ENCODE measurements at places on chromosomes 5 and 9.

GRCh38 chr9:131566158-131566557 is 20.8 kb downstream of the PRRT1B start:
- no peak for DNase-seq

GRCh38 chr9:89274838-89275237 is 36.2 kb upstream of the CKS2 start:
- peak; percentile 69 for DNase-seq

GRCh38 chr5:91383956-91384300 is 811 bp upstream of the ARRDC3 start:
- no peak for DNase-seq

DNA sequence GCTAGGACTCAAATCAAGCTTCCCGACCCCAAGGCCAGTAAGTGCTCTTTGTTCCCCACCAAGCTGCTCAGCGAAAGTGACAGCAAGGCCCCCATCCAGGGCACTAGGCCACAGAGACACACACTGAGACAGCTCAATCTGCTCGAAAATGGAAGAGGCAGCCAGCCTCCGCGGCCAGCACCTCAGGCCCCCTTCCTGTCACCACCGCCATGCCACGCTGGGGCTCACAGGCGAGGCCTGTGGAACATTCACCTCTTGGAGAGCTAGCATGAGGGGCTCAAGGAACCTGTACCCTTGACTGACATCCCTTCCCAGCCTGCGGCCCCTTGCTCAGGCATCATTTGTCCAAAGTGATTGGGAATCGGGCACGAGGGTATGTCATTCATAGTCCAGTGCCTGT is 71.4 kb downstream of the PAX5 start:
- DNase-seq, result no peak

DNA sequence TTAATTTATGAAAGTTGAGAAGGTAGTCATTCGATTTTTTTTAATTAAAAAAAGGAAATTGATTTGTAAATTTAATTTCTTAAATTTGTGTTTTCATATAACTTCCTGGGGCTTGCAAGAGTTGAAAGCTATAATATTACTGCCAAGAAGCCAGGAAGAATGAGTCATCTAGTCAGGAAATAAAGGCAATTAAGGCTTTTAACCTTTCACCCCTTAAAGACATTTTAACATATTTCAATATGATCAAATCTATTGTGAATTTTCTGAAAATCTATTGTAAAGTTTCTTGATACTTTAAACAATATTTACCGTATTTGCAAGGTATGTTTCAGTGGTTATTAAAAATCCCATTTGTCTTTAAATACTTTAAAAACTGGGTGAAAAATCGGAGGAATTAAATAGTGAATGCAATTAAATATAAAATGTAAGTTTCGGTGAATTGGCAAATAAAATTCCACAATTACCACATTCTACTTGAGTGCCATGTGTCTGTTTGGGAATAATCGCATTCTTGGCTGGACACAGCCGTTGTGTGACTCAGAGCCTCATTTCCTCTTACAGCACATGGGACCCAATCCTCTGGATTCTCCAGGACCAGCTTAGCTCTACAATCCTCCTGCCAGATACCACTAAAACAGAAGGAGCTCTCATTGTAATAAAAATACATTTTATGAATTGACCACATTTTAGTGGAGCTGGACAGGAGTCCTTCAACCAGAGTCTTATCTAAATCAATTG is 310.7 kb downstream of the HCN1 start:
- DNase-seq, result peak; percentile 76

DNA sequence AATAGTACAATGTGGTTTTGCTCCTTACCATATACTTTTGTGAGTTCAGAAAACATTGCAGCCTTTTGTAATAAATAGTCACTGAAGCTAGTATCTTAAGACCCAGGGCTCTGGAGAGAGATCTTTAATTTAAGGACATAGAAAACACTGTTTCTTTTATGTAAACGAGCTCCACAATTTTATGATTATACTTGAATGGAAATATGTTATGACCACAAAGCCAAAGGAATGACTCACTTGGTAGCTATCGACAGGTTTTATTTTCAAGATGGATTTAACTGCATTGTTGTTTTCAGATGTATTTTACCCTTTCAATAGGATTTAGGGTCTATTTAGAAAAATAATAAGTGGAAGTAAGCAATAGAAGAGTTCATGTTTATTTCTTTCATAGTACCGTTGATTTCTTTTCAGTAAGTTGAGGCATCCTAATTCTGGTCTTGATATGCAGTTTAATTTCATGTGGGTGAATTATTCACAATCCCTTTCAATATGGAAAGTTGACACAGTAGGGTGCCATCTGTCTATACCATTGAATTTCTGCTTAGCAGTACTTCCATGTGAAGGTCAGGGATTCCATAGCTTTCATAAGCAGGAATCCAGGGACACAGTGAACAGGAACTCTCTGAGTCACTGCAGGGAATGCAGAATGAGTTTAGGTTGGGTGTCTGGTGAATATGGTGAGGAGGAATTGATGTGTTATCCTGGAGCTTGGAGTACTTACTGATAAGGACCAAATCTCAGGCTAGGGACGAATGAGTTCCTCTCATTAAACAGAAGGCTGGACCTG is 157.6 kb downstream of the CD180 start:
- DNase-seq, result peak; percentile 86

DNA sequence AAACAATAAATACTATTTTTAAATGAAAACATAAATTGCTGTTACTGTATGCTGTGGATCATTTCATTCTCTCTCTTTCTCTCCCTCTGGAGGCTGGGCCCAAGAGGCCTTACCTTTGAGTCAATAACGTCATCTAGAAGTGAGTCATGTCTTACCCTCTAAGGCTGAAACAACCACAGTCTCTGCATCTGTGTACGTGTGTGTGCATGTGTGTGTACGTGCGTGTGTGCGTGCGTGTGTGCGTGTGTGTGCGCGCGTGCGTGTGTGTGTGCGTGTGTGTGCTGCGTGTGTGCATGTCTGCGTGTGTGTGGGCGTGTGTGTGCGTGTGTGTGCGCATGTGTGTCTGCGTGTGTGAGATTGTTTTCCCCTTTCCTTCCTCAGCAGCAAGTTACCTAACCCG is 13.6 kb upstream of the IL17B start:
- peak; percentile 79 for DNase-seq

DNA sequence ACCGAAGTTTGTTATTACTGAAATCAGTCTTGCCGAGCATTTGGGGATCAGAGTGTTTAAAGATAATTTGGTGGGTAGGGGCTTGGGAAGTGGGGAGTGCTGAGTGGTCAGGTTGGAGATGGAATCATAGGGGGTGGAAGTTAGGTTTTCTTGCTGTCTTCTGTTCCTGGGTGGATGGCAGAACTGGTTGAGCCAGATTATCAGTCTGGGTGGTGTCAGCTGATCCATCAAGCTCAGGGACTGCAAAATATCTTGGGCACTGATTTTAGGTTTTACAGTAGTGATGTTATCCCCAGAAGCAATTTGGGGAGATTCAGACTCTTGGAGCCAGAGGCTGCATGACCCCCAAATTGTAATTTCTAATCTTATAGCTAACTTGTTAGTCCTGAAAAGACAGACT is 5.4 kb upstream of the ANKRD31 start:
- no peak for DNase-seq

DNA sequence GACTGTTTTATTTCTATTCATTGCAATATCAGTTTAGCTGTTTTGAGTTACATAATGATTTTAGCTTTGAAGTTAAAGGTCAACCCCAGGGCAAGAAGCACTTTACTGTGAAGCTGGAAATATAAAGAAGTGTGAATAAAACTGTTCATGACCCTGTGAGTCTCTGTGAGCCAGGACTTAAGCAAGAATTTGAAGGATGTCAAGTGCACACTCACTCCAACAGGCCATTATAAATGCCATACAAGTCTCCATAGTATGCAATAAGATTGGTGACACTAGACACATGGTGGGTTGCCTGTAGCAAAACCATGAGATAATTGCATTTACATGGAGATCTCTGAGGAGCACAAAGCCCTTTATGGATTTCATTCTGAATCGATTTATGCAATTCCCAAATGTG is 318.7 kb upstream of the ITGA1 start:
- DNase-seq, result no peak

GRCh38 chr5:61673007-61673735 is 341.1 kb downstream of the ZSWIM6 start:
- DNase-seq, result peak; percentile 9

GRCh38 chr9:95506428-95506677 is 10.4 kb downstream of the PTCH1 start:
- DNase-seq, result no peak

DNA sequence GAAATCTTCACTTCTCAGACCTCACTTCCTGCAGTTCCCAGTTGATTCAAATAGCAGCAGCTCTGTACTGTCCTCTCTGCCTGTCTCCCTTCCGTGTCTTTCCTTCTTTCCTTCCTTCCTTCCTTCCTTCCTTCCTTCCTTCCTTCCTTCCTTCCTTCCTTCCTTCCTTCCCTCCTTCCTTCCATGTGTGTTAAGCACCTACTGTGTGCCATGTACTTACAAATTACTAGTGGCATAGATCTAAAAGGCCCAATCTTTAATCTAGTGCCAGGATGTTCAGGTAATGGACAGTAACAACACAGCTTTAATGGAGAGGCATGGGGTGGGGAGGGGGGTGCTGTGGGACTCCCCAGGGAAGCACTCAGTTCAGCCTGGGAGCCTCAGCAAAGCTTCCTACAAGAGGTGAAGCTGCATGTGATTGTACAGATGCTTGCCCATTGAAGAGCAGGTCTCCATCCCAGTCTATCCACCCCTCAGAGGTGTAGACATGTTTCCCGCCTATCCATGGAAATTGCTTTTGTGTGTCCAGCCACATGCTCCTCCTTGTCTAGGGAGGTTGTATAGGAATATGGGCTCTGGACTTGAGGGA is 106.0 kb downstream of the RGS3 start:
- no peak for DNase-seq

DNA sequence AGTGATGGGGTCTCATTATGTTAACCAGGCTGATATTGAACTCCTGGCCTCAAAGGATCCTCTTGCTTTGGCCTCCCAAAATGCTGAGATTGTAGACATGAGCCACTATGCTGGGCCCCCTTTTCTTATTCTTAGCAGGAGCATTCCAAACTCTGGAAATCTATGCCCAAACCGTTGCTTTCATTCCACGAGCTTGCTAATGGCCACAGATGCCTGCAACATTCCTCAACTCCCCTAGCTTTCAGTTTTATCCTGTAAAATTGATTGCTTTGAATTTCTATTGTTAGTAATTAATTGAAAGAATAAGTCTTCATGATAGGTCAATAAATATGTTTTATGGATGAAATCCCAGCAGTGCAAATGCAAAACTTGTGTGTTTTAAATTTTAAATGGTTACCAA is 564.8 kb upstream of the WWC1 start:
- peak; percentile 69 for DNase-seq

GRCh38 chr5:126847826-126848251 is 70.9 kb downstream of the LMNB1 start:
- no peak for DNase-seq

DNA sequence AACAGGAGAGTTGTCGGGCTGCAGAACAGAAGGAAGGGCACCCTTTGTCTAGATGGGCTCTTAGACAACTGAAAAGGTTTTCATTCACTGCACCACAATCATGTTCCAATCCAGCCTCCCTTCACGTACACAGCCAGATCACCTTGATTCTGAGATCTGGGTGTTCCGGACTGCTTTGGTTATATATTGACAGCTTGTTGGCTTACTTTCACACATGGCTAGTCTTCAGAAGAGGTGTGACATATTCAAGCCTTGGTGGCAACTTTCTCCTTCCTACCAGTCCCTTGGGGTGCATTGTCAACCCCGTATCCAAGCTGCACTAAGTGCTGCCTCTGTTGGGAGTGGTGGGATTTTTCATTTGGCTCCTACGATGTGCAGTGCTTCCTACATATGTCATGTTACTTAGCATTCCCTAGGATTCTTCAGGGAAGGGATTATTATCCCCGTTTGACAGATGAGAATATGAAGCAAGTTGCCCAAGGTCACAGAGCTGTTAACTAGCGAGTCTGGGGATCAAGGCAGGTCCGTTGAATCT is 100.6 kb downstream of the LIFR start:
- DNase-seq, result no peak

DNA sequence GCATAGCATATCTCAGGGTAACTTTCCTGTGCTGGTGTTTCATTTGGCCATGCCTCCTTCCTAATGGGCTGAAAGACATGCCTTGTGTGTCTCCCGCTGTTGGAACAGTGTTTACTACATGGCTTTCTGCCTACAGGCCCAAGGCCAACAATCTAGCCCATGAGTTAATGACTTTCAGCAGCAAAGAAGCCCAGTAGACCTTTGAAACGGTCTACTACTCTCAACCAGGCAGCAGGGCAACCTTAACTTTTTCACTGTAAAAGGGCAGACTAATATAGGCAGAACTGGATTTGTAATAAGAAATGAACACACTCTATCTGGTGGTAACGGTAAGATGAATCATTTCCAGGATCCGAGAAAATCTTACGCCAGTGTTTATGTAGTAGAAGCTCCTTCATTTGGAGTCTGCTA is 21.0 kb downstream of the C5orf15 start:
- DNase-seq, result no peak

- no peak for DNase-seq
These were observed 69.1 kb downstream of the ZNF366 start for GRCh38 chr5:72438141-72438540.

GRCh38 chr9:4138180-4138579 is 161.7 kb downstream of the GLIS3 start:
- DNase-seq, result no peak

- DNase-seq, result no peak
These were observed 1048.7 kb upstream of the WWC1 start for GRCh38 chr5:167242701-167243100.

DNA sequence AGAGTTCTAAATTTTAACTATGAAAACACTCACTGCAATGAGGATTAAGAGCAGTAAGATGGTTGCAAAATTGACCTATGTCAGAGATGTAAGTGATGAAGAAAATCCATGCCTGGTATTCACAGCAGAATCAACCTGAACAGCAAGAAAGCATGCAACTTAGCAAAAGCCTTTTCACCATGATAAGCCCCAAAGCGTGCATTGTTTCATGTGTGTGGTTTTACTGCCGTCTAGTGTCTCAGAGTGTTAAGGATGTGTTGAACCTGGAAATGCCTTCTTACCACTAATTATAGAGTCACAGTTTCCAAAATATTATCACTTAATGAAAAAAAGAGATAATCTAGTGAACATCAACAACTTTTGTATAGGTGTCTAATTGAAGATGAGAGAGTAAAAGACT is 415.2 kb upstream of the TRPC7 start:
- DNase-seq, result no peak

GRCh38 chr5:110161162-110161561 is 471.4 kb downstream of the MAN2A1 start:
- no peak for DNase-seq

- DNase-seq, result no peak
These were observed 66.9 kb downstream of the DCP2 start for GRCh38 chr5:113043491-113043931.
